ENCODE measurements at places on chromosomes 5 and 9. TPM values are rescaled to one million over a fixed set of nuclear protein-coding genes. Genes with fewer than 3 reads are reported as not detected.

The PPIC gene
- 50.6 TPM for total RNA-seq

The ENTREP1 gene
- total RNA-seq, result 16.4 TPM

The ZDHHC21 gene
- 8.9 TPM for total RNA-seq

DNA sequence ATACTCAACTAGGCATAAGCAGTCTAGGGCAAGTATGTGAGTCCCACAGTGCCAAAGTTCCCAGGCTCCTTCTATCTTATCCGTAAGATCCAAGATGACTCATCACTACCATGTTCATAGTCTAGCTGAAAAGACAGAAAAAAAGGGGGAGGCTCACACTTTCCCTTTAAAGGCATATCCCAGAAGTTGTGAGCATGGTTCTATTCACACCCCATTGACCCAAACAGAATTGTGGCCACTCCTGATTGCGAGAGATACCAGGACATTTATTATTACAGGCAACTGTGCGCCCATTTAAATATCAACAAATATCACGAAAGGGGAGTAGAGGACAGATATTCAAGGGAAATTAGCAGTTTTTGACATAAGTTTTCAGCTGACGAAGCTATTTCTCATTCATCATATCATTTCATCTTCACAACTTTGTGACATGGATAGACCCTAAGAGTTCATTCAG, 8.1 kb upstream of the PFDN1 start:
- DNase-seq, result no peak

DNA sequence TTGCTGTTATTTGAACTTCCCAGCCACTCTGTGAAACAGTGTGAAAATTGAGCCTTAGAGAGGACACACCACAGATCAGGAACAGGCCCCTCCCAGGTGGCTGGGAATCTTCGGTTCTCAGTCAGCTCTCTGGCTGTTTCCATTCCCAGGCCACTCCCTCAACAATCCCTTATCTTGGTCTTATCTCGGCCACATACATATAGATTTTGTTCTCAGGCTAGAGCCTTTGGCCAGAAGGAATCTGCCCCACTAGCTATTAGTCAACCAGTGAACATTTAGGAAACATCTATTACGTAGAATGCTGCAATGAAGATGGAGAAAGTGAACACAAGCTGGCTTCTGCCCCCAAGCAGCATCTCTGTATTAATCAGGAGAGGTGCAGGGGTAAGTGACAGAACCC, 21.0 kb upstream of the WWC1 start:
- DNase-seq, result no peak

DNA sequence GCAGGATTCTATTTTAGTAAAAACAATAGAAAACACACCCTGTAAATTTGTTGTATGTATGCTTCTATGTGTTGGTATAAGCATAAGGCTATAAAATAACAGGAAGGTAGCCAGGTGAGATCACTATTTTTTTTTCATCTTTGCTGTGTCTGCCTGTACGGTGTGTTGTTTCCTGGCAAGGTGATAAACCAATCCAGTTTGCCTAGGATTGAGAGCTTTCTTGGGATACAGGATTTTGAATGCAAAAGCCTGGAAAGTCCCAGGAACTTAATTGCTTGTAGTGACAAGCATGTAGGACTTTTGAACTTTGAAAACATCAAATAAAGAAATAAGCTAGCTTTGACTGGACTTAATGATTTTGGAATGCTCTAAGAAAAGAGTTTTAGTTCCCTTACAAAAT, 83.3 kb upstream of the RORB start:
- DNase-seq, result no peak

DNA sequence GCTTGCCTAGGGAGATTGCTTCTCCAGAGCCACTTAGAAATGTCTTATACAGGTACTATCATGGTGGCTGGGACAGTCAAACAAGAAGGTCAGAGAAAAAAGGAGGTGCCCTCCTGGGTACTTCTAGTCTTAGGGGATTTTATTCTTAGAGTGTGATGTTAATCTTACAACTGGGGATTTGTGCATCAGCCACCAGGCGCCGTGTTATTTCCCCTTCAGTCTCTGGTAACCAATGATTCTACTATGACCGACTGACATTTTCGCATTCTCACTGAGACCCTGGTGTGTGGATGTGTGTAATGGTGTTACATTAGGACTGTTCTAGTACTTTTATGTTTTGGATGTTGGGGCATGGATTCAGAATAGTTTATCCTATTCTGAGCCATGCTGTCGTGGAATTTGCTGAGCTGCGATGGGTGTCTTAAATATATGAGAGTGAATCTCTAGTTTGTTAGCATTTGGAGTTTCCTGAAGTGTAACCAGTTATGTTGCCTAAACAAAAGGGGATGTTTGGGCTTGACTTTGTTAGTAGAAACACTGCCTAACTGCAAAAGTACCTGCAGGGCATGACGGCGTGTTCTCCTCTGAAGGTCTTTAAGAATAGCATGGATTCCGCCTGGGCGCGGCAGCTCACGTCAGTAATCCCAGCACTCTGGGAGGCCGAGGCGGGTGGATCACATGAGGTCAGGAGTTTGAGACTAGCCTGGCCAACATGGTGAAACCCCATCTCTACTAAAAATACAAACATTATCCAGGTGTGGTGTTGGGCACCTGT, 175.2 kb upstream of the DAP start:
- DNase-seq, result no peak

DNA sequence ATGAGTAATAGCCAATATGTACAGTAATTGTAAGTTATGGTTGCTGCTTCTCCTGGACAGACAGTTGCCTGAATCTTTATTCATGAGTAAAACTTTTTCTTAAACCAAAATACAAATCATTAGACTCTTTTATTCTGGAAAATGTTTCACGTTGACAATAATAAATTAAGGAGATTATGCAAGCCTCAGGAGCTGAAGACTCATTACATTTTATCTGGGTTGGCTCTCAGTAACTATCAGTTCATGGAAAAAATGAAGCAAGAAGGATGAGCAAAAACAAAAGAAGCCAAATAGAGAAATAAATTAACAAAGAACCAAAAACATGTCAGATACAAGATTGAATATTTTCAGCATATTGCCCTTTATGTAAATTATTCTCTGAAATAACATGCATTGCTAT, 88.9 kb upstream of the PRR16 start:
- no peak for DNase-seq

DNA sequence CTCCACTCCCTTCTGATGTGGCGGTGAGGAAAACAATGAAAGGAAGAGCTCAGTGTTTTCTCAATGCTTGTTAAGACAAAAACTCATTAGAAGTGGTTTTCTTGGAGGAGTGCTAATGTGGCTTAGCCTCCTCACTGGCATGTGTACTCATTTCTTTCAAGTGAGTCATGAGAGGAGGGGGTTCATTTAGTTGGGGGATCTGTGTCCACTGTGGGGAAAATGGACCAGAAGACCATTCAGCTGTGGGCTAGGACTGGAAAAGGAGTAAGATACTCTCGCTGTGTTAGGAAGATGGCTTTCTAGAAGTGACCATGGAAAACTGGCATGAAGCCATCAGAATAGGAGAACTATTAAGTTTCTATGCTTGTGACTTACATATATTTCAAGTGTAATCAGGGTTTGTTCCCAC, 23.5 kb downstream of the KLF9 start:
- DNase-seq, result no peak

DNA sequence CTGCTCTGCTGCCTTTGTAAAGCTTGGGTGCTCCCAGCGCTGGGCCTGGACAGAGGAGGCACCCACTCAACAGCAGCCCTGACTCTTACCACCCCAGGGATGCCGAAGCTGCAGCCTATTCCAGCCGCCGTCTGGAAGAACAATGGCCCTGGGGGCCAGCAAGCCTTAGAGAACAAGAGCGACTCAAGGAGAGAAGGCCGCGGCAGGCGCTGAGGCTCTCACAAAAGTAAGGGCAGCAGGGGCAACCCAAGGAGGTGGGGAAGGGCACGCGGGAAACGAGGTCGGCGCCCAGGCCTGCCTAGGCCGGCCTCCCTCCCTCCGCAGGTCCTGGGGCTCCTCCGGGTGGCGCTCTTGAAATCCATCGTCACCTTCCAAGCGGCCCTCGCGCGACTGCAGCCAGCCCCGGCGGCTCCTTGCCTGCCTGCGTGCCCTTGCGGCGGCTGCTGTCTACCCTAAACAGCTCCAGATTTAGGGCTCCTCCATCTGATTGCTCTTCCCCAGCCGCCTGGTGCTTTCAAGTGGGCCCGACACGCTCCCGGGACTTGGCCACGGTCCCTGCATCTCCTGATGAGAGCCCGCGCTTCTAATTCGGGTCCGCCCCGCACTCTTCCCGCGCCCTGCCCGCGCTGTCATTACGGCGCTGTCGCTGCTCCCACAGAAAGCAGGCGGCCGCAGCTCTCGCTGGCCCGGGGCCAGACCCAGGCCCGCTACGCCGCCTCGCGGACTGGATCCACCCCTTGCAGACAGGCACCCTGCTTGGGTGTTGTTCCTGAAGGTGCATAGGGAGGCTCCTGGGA, 213.3 kb downstream of the SEMA6A start:
- peak; percentile 65 for DNase-seq

DNA sequence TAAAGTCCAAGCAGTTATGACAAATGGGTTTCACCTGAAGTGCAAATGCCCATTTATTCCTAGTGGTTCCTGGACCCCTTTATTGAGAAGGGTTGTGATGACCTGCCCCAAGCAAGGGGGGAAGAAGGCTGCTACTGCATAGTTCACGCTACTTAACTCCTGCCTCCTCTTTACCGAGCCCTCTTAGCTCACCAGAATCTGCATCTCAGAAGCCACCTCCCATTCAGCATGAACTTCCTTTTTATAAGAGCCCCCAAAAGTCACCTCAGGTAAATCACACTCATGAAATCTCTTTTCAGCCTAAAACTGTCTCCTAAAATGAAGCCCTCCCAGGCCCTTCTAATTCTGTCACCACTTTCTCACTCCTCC, 26.6 kb upstream of the C9orf72 start:
- no peak for DNase-seq

- peak; percentile 44 for DNase-seq
These were observed 225.2 kb downstream of the GAS1 start for GRCh38 chr9:86721843-86722705.
